ENCODE measurements at places on chromosomes 4 and X. TPM values are rescaled to one million over a fixed set of nuclear protein-coding genes. Genes with fewer than 3 reads are reported as not detected.
A peak's percentile ranks its signal among the peaks of the same experiment; 100 is the strongest.

Gene VEGFC
- total RNA-seq: 41.3 TPM

DNA sequence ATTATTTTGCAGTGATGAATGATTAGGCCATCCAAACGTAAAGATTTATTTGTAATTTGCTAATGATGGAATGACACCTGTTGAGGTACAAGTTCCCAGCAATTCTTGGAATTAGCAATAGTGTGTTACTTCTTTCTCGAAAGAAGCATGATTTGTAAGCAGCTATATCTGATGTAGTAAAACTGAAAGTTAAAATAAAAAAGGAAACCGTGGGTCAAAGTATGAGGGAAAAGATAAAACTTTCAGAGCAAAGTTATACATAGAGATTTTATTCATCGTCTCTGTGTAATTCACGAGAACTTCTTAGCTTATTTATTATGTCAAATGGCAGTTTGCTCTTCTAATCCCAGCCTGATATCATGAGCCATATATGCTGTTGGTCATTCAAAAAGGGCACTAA lies 59.0 kb downstream of the NFKB1 start:
- DNase-seq: no peak

- DNase-seq: peak; percentile 50
These were observed 103.8 kb upstream of the QRFPR start for GRCh38 chr4:121484633-121485032.

GRCh38 chr4:189773909-189774308 lies 166.8 kb upstream of the FRG1 start:
- peak; percentile 15 for DNase-seq

DNA sequence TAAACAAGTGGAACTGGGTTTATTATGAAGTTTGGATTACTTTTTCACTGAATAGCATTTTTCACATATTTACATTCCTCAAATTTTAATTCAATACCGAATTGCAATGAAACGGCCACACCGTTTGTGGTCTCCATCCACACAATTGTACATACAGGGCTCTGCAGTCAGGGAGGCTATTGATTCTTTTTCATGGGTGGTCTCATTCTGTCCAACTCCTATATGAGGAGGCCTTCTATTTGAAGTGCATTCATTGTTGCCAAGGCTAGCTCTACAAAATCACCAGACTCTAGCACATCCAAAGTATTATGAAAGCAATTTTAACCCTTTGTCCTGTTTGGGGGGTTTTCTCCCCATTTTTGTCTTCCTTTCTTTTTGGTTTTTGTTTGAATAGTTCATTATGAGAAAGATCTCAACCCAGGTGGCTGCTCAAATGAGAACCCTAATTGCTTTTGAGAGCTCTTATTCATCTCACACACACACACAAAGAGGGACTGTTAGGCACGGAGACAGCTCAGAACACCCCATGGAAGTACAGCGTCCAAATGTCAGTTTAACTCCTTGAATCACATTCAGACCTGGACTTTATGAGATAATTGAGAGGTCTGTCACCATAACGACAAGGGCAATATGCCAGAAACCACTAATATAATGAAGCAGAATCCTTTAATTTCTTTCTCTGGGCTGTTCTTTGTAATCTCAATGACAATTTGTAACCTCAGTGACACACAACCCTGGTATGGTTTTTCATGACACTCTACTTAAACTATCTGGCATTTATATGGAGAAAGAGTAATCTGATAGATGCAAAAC lies 79.4 kb downstream of the NLGN4X start:
- peak; percentile 21 for DNase-seq

Gene HAND2
- not detected for total RNA-seq

DNA sequence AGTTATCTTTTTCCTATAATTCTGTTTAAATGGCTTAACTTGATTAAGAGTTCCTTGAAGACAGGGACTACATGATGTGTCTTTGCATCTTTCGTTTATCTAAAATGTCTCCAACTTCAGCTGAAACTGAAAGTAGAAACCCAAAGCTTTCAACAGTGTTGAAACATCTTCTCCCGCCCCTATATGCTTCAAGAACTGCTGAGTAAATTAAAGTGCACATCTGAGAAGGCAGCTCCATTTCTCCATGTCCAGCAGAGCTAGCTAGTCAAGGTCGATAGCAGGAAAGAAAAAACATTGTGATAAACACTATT lies 185.7 kb upstream of the TBL1X start:
- no peak for DNase-seq
